Foreskin fibroblast (primary cell): ENCODE measurements at places on chromosomes 5 and 9.

DNA sequence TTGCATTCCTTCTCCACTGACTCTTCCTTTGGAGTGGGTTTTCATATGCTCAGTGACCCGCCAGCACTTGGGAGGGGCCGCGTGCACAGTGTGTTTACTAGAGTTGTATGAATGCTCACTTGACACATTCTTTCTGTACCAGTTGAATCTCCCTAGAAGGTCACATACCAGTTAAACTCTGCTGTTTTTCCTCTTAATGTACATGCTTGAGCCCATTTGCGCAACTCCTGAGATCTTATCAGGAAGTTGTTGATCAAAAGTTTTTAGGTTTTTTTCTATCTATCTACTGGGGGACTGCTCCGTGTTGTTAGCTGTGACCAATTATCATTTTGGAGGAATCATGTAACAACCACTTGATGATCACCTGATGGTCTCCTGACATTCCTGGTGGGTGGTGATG lies 392.7 kb downstream of the CDH9 start:
- DNase-seq = no peak

DNA sequence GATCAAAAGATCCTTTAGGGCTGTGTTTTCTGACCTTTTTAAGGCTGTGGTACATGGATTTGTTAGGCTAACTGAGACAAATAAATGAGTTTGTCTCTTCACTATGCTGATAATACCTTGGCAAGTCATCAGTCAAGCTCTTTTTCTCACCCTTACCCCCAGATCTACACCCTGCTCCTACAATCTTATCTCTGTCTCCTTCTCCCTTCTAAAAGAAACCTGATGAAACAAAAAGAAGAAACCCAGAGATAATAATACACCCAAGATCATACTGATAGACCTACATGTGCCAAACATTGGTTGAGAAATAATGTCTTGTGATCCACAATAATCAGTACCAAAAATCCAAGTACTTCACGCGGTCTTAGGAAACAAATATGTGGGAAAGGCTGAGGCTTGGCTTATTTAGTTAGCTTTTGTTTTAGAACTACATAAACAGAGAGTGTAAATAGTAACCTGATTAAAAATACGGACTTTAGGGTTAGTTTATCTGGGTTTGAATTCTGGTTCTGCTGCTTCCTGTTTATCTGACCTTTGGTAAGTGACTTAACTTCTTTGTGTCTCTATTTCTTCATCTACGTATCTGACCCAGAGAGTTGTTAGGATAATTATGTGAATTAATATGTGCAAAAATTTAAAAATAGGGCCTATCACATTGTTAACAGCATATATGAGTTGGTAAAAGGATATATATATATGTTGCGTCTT lies 24.8 kb upstream of the PDCD1LG2 start:
- no peak for DNase-seq

GRCh38 chr5:56666901-56667300 lies 148.4 kb upstream of the MAP3K1 start:
- no peak for DNase-seq

GRCh38 chr5:77177576-77177975 lies 32.9 kb upstream of the PDE8B start:
- DNase-seq = no peak

DNA sequence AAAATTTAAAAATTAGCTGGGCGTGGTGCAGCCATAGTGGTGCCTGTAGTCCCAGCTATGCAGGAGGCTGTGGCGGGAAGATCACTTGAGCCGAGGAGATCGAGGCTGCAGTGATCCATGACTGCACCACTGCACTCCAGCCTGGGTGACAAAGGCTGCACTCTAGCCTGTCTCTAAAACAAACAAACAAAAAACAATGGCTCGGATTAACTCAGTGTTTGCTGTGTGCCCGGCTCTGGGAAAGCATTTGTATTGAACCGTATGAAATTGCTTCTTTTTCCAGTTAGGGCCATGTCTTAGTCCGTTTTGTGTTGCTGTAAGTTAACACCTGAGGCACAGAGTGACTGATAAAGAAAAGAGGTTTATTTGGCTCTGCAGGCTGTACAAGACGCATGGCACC lies 62.6 kb downstream of the CFAP77 start:
- no peak for DNase-seq

GRCh38 chr5:108059334-108059733 lies 322.6 kb downstream of the FBXL17 start:
- DNase-seq = no peak

DNA sequence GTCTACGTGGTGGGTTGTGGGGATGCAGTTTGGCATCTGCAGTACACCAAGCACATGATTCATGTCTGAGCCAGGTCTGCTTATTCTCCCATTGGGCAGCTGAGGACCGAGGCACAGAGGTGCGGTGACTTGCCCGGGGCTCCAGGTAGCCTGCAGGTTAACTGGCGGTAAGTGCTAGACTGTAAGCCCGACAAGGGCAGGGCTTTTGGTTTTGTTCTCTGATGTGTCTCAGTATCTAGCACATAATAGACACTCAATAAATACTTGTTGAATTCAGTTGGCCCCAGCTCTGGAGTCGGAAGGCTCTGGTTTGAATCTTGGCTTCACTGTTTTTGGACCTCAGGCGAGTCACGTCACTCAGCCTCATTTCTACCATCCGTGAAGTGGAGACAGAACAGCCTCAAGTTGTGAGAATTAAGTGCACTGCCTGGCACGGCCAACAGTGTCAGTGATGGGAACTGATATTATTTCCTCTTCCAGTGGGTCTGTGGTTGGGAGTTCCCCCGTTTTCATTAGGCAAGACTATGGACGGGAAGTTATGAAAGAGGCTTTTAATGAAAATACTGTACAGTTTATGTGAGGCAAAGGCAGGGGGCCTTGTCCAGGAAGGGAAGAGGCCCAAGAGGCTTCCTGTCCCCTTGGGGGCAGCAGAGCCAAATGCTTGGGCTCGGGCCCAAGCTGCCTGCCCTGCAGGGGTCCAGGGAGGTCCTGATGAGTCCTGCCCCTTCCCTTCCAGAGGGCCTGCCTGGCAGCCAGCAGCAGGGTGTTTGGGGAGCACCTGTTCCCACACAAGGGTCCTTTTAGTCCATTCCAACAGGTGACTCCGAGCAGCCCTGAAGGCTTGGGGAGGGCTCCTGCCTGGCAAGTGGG lies 3.3 kb downstream of the PRELID1 start:
- no peak for DNase-seq

- DNase-seq = no peak
These were observed 32.4 kb downstream of the INSL4 start for GRCh38 chr9:5263351-5264218.

GRCh38 chr9:16221822-16222547 lies 648.5 kb downstream of the BNC2 start:
- DNase-seq = peak; percentile 41

GRCh38 chr9:36721846-36722588 lies 149.3 kb downstream of the MELK start:
- DNase-seq = no peak

DNA sequence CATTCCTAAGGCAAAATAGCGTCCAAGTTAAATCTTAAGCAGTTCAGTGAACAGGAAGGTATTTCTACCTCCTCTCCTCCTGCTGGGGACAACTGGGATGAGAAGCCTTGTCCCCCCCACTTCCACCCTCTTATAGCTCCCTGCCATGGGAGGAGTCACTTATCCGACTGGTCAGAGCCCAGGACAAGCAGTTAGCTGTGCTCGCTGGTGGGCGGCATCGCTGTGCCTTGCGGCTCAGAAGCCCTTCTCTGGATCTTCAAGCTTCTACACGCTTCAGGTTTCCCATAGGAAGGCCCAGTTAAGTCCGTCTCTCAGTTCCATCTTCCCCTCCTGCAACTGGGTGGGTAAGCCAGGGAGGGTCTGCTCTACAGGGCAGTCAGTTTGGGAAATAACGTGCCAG lies 77.2 kb downstream of the PAX5 start:
- no peak for DNase-seq

GRCh38 chr5:154228696-154229095 lies 38.2 kb downstream of the GALNT10 start:
- DNase-seq = no peak

DNA sequence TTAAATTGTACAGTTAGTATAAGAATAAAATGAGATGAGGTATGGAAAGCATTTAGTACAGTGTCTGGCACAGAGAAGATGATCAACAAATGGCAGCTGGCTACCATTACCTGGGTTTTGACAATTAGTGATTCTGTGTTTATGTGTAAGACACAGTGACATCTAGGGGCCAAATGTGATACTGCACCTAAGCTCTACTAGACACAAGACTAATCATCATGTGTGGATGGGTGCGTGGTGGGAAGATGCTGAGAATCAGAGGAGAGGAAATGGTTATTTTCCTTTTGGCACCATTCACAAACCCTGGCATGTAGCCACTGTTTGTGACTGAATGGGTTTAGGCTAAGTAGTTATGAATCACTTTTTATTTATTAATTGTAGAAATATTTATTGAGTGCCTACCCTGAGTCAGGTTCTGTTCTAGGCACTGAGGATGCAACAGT lies 109.8 kb upstream of the TBC1D2 start:
- DNase-seq = no peak

DNA sequence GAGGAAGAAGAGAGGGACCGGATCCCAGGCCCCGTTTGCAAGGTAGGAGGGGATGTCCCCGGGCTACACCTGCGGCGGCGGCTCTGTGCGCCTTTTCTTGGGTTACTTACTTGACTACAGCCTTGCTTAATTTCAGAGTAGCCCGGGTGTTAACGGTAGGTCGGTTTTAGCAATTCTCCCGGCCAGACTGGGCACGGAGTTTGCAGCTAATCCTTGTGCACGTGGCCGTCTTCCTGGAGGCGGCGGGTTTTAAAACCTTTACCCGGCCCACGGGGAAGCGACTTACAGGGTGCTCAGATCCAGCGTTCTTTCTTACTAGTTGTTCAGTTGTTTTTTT lies 313 bp downstream of the BRIX1 start:
- no peak for DNase-seq

DNA sequence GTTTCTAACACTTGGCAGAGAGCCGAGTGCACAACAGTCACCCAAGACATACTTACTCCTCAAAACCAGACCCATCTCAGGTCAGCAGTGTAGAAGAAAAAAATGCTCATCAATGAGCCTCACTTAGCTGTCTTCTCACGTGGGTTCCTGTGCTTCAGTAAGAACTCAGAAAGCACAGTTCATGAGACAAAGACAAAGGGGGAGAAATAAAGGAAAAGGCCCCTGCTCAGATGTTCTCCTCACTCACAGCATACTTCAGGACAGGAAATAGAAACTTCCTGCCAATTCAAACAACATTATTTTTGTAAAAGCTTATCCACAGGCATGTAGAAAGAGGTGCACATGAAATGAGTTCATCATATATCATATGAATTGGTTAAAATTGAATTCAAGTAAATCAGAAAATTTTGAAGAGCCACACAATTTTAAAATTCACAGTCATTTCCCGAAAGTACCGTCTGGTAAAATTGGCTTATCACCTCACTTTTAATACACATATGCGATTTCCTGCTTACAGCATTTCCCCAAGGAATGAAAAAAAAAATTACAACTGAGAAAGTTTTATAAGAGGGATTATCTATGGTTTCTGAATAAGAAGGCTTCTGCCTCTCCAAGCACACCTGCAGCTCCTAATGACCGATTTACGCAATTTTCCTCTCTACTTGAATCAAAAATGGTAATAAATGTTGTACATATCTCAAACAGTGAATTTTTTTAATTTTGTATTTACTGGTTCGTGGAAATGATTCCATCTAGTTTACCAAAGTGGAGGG lies 328.3 kb downstream of the TMEM167A start:
- DNase-seq = no peak

- DNase-seq = peak; percentile 92
These were observed 85.8 kb upstream of the DMRT1 start for GRCh38 chr9:755454-756381.

GRCh38 chr5:142998316-142999020 lies 228.3 kb downstream of the ARHGAP26 start:
- no peak for DNase-seq

DNA sequence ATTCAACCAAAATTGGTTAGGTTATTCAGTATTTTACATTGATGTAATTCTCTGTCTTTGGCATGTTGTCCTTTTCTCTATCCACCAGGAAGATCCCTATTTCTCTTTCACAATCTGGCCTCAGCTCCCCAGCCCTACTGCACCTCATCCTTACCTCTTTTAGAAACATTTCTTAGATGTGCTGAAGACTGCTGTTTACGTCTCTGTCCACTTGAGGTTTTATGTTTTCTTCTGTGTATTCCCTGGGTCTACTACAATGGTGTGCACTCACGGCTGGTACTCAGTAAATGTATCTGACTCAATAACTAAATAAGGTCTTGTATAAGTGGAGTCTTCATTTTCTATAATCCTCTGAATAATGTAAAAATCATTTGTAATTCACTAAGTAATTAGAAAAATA lies 822.7 kb downstream of the DTWD2 start:
- DNase-seq = no peak

DNA sequence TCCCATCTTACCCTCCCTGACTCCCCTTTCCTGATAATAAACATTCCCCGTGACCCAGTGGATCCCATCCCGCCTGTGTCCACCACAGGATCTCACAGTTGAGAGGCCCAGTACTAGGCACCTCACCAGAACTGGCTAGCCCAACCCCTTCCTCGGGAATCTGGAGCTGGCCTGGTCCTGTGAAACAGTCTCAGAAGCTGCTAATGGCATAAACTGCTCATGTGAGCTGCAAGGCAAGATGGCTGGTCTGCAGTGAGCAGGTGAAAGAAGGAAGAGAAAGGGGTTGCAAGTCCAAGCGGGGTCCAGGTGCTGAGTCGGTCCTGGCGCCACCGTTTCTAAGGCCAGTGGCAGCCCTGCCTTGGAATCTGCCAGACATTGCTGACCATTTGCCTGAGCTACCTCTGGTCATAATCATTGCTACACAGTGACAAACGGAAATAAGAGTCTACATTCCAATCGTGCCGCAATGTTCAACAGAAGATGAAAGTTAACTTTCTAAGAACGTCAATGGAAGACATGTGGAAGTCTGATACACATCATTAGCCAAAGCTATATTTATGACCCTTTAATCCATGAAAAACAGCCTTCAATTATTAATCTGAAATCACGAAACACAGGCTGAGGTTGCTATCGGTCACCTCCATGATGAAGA lies 33.7 kb downstream of the DNAH5 start:
- DNase-seq = no peak

GRCh38 chr9:134616341-134616740 lies 25.3 kb upstream of the COL5A1 start:
- no peak for DNase-seq

DNA sequence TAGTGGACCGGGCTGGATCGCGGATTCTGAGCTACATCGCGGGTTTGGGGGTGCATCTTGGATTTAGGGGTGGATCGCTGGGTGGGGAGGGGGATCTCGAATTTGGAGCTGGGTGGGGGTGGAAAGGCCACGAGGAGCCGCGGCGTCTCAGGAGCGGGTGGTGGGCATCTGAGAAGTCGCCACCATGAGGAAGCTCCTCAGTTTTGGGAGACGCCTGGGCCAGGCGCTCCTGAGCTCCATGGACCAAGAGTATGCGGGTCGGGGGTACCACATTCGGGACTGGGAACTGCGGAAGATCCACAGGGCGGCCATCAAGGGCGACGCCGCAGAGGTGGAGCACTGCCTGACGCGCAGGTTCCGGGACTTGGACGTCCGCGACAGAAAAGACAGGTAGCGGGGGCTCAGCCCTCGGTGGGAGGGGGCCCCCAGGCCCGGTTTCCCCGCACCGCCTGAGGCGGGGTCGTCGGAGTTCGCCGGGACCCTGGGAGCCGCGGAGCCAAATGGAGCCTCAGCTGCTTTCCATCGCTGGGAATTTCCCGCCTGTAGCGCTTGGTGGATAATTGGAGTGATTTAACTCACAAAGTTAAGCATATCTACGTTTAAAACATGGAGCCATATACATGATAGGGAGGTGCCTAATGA lies 376 bp downstream of the ANKRD18B start:
- no peak for DNase-seq
